ENCODE measurements at places on chromosomes 7 and 10.
A peak's percentile ranks its signal among the peaks of the same experiment; 100 is the strongest.

DNA sequence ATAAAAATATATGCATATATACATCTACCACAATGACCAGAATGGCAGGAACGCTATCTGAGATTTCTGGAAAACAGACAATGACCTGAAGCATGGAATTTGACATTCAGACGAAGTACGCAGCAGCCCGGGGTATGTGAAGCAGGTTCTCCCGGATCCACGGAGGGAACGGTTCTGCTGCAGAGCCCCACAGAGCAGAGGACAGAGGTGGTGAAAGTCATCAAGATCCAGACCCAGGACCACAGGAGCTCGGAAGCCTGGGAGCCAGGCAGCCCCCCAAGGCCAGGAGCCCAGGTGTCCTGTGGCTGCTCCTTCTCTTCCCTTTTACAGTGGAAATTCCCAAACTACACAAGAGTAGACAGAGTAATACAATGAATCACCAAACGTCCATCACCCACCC is 42.1 kb upstream of the DNAAF5 start:
- DNase-seq: no peak

GRCh38 chr7:49174396-49174795 is 250.0 kb downstream of the CDC14C start:
- no peak for DNase-seq

DNA sequence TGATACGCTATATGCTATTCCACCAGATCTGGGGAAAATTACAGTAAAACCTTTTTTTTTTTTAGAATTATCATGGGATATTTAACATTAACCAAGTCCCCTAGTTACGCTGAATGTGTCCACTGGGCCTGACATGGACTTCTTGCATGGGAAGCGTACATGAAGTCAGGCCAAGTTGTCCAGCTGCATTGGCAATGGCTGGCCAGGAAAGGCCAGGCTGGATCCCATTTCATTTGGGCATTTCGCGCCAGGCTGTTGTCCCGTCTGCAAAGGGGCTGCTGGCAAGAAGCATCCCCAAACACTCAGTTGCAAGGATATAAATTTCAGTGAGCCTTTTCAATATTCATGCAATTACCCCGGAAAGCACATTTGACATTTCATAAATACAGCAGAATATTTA is 933.3 kb downstream of the GRID1 start:
- DNase-seq: no peak

DNA sequence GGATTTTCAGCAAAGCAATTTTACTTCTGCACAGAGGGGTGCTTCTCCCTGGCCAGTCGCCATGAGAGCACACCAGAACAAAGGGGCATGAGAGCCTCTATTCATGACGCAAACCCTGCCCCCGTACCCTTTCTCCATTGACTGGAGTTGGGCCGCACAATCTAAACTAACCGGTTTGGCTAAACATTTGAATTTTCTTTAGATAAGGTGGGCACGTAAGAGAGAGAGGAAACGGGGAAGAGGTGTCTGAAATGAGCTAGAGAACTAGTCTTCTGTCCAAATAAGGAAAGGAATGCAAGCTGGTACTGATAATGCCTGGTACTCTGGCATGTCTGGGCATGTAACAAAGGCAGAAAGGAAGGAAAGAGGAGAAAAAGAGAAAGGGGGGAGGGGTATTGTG is 13.2 kb upstream of the SCIN start:
- peak; percentile 17 for DNase-seq

- peak; percentile 92 for DNase-seq
These were observed 621 bp downstream of the P4HA1 start for GRCh38 chr10:73096041-73096448.

DNA sequence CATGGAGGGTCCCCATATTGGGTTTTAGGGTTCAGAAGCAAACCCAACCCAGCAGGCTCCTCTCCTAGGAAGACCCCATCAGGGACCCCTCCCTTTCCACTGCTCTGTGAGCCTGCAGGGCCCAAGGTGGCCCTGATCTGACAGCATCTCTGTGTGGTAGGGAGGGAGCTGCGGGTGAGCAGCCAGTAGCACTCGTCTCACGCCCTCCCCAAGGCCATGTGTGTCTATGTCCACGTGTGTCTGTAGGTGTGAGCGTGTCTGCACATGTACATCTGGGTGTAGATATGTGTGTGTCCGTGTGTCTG is 103.5 kb upstream of the FAM20C start:
- no peak for DNase-seq

- DNase-seq: no peak
These were observed 67.4 kb downstream of the ZNF92 start for GRCh38 chr7:65441010-65441409.

DNA sequence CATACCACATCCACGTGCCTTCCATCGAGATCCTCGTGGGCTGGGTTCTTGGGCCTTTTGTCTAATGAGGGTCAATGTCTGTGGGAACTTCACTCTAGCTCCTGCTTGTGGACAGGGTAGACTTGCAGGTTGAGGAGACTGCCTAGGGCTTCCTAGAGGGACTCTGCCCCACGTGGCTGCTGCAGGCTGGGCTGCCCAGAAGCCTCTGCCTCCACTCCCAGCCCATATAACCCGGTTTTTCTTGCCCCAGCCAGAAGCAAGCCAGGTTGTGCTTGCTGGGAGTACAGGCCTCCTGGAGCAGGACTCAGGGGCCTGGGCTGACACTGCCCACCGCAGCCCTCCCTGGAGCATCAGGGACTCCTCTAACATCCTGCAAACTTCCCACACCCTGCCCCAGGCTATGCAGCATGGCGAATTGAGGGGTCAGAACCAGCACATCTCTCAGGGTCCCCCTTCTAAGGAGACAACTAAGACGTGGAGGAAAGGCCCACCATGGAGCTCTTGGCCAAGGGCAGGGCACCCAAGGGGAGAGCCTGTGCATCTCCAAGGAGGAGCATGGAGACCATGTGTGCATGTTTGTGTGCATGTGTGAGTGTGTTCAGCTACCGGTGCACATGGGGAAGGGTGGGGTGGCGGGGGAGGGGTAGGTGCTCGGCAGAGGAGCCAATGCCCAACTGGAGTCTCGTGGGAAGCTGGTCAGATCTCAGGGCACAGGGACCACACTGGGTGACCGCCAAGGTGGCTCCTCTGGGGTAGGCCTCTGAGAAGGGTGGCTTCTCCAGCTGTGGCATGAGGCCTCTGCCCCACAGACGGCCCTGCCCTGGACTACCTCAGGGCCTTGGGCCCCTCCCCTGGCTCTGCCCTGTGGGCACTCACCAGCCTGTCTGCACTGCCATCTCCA is 62.6 kb downstream of the RASGEF1A start:
- DNase-seq: no peak

DNA sequence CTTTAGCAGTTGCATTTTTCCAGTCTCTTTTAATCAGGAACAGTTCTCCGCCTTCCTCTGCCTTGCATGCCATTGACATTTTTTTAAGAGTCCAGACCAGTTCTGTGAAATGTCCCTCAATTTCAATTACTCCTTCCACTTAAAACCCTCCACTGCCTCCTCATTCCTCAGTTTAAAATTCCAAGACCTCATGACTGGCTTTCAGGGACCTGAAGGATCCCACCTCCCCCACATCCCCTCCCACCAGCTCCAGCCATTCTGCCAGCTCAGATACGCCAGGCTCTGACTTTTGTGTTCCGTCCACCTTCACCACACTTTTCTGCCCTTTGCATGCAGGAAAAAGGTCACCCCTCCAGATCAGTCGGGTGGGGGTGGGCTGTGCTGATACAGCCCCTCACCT is 8.7 kb downstream of the TNRC18 start:
- peak; percentile 62 for DNase-seq

- no peak for DNase-seq
These were observed 122.2 kb upstream of the LRGUK start for GRCh38 chr7:134004829-134005505.

GRCh38 chr7:13047061-13047460 is 359.6 kb downstream of the ARL4A start:
- peak; percentile 42 for DNase-seq

GRCh38 chr10:72729528-72729927 is 37.6 kb downstream of the MCU start:
- DNase-seq: no peak

GRCh38 chr10:23361665-23362064 is 17.1 kb upstream of the C10orf67 start:
- no peak for DNase-seq

DNA sequence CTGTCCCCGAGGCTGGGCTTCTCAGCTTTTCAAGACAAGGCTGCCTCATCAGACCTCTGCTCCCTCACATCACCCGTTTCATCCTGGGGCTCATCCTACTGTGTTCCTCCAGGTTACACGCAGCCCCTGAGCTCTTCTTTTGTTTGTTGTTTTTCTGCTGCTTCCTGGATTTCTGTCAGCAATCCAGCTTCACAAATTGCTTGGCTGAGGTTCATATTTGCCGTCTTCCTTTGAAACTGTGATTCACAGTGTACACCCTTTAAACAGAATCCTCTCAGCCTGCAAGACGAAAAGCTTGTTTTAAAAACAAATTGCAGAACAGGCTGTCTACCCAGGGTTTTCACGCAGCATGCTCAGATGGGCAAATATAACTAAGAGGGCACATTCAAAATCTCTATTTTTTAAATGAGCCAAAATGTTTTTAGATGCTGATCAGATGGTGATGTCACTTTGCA is 39.1 kb upstream of the PARD3 start:
- no peak for DNase-seq

- no peak for DNase-seq
These were observed 93.0 kb upstream of the STRIP2 start for GRCh38 chr7:129341212-129341611.

DNA sequence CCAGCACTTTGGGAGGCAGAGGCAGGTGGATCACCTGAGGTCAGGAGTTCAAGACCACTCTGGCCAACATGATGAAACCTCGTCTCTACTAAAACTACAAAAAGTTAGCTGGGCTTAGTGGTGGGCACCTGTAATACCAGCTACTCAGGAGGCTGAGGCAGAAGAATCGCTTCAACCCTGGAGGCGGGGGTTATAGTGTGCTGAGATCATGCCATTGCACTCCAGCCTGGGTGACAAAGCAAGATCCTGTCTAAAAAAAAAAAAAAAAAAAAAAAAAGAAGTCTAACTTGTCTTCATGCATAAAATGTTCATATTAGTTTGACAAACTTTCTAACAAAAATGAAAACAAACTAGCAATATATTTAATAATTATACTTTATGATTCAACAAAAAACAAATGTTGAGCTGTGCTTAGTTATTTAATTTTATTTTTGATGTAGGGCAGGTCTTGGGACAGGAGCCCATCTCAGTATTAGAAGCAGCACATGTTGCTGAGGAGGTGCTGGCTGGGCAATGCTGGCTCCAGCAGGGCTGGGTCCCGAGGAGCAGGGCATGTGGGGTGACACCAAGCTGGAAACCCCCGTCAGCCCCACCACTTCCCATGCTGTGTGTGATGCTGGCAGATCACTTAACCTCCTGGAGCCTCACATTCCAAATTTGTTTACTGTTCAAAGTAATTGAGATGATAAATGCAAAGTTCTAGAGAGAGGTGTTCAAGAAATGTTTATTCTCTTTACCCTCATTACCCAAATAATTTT is 335.3 kb upstream of the KLF6 start:
- no peak for DNase-seq

DNA sequence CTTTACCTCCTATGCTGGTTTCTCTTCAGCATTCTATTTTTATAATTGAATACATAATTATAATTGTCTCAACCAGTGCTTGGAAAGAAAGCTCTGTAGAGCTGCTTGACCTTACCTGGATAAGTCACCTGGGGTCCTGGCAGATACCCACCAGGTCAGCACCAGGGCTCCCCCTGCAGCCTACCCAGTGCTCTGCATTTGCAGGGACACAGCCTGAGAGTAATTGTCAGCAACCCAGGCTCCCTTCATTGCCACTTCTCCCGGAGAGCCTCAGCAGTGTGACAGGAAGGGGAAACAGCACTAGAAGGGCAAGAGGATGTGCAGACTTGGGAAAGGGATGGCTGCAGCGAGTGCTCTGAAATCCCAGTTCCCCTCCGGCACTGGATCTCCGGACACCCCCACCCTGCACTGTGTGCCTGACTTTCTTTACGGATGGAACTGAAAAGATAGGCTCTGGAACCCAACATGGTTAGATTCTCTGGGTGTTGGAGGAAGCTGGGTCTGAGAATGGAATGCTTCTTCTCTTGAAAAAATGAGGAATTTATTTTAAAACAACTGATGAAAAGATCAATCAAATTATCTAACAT is 11.4 kb upstream of the PAX4 start:
- DNase-seq: peak; percentile 90

GRCh38 chr10:103273041-103273441 is 3.9 kb upstream of the INA start:
- DNase-seq: peak; percentile 82

DNA sequence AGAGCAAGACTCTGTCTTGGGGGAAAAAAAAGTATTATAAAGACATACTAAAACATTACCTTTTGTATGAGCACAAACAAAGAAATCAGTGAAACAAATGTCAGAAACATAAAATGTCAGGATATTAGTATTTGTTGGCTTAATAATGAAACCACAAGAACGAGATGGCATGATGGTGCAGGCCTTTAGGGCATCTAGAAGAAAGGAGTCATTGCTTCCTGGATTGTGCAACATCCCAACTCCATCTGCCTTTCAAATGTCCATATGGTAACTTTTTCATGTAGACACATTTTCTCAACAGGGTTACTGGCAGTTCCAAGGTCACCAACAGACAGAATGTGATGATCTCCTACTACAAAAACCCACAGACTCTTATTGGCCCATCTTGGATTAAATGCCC is 96.6 kb downstream of the ZNF248 start:
- DNase-seq: no peak

DNA sequence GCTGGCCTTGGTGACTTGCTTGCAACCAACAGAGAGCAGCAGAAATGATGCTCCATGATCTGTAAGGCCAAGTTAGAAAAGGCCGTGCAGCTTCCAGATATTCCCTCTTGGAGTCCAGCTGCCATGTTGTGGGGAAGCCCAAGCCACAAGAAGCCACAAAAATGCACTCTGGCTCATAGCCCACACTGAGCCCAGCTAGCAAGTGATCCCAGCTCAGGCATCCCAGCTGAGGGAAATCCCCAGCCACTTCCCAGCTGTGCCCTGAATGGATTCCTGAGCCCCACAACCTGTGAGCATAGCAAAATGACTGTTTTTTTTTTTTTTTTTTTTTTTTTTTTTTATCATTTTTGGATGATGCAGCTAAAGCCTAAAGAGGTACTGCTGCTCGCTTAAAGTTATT is 11.1 kb upstream of the SDK1 start:
- no peak for DNase-seq

DNA sequence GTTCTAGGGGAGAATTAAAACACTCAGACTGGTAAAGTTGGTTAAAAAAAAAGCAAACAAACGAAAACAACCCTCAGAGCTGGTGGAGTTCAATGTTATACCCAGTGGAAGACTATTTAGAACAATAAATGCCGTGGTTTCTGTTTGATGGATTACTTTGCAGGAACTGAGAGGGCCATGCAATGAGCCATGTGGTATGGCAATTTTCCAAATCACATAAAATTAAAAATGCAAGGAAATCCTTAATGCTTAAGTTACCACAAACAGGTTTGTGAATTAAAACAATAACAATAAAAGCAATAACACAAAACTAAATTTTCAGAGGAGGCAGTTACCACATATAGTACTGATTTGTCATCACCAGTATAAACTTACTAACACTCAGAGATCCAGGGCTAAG is 96.9 kb downstream of the RTKN2 start:
- no peak for DNase-seq

- DNase-seq: no peak
These were observed 93.9 kb upstream of the VIPR2 start for GRCh38 chr7:159238541-159238940.

- no peak for DNase-seq
These were observed 172.6 kb upstream of the BET1 start for GRCh38 chr7:94176694-94177200.

- no peak for DNase-seq
These were observed 79.1 kb downstream of the USP6NL start for GRCh38 chr10:11532306-11532705.

- no peak for DNase-seq
These were observed 283.7 kb upstream of the ZMIZ1 start for GRCh38 chr10:78785066-78785465.

Measured in mesendoderm (in vitro differentiated cells).